Stimulated activated CD4-positive, alpha-beta T cell treated with anti-CD3 and anti-CD28 coated beads, Interleukin-4, amount 100 ng/mL, for 1 hour (primary cell): ENCODE measurements at places on chromosomes 4 and X.

DNA sequence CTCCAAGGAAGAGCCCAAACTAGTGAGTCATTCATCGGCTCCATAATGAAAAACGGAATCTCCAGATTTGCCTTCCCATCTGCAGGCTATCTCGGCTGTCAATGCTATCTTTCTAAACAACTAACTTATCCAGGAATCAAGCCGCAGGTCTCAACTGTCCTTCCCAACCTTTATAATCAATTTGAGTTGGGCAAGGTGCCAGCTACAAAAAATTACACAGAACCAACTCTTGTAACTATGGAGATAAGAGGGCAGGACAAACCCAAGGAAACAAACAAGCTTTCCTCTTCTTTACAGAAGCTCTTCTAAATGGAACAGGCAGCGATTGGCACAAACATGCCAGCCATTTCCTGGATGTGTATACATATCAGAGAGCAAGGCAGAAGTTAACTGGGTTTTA is 61.2 kb upstream of the RAI2 start:
- no peak for DNase-seq

GRCh38 chrX:55783723-55784122 is 66.2 kb downstream of the RRAGB start:
- DNase-seq, result no peak

GRCh38 chr4:100417565-100417964 is 100.3 kb downstream of the EMCN start:
- DNase-seq, result no peak

DNA sequence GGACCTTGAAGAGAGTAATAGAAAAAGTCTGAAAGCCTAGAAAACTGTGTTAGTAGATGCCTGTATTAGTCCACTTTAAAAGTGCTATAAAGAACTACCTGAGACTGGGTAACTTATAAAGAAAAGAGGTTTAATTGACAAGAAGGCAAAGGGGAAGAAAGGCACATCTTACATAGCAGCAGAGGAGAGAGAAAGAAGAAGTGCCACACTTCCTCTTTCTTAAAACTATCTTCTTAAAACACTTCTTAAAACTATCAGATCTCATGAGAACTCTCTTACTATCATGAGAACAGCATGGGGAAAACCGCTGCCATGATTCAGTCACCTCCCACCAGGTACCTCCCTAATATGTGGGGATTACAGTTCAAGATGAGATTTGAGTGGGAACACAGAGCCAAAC is 18.8 kb upstream of the COL25A1 start:
- DNase-seq, result no peak

DNA sequence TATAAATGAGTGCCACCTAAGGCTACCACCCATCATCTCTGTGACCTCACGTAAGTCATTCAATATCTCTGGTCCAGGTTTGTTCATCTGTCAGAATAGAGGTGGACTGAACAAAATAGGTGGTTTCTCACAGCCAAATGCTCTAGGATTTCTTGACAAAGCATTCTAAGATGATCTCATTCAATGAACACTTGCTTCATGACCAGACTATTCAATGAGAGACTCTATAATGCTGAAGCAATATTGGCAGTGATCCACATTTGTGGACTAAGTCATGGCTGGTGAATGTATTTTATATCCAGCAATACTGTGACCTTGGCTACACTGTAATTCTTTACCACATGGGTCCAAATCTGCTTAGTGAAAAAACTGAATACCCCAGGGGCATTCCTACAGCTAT is 37.9 kb downstream of the LDB2 start:
- no peak for DNase-seq
